ENCODE measurements at places on chromosomes 11 and 22. TPM values are rescaled to one million over a fixed set of nuclear protein-coding genes. Genes with fewer than 3 reads are reported as not detected.

The SEC14L3 gene
- total RNA-seq, result not detected

The GPHA2 gene
- total RNA-seq, result 0.55 TPM

- H3K27ac ChIP-seq, result peak overlapping the region; percentile 91
- no peak for DNase-seq
- H3K36me3 ChIP-seq, result no peaks in the 10 kb centered on the region
- no peaks in the 10 kb centered on the region for H3K27me3 ChIP-seq
- H3K4me3 ChIP-seq, result peak overlapping the region; percentile 62
Observed at GRCh38 chr11:62400281-62400680, 18.6 kb upstream of the SCGB1A1 start.

- H3K36me3 ChIP-seq, result no peaks in the 10 kb centered on the region
- peaks cover 9% of the 10 kb centered on the region for H3K27me3 ChIP-seq
- no peak for DNase-seq
- H3K27ac ChIP-seq, result no peak overlapping the region
- no peak overlapping the region for H3K4me3 ChIP-seq
Observed at GRCh38 chr22:43446037-43446803, 34.4 kb downstream of the MPPED1 start.

- no peaks in the 10 kb centered on the region for H3K27me3 ChIP-seq
- no peak overlapping the region for H3K27ac ChIP-seq
- peaks cover 4% of the 10 kb centered on the region for H3K36me3 ChIP-seq
- no peak for DNase-seq
- no peaks in the 10 kb centered on the region for H3K4me1 ChIP-seq
Observed at GRCh38 chr11:93773045-93773477, 11.0 kb upstream of the MED17 start.

- DNase-seq, result no peak
- peak overlapping the region; percentile 45 for H3K27ac ChIP-seq
- no peaks in the 10 kb centered on the region for H3K36me3 ChIP-seq
- no peaks in the 10 kb centered on the region for H3K27me3 ChIP-seq
- peaks cover 14% of the 10 kb centered on the region for H3K4me1 ChIP-seq
Observed at GRCh38 chr22:35634015-35634414, 14.2 kb upstream of the APOL6 start.

Data from naive thymus-derived CD8-positive, alpha-beta T cell (primary cell).